ENCODE measurements at places on chromosomes 7 and 10. TPM values are rescaled to one million over a fixed set of nuclear protein-coding genes. Genes with fewer than 3 reads are reported as not detected.
A peak's percentile ranks its signal among the peaks of the same experiment; 100 is the strongest.

The HOXA9 gene
- total RNA-seq, result not detected

The VAX1 gene
- not detected for total RNA-seq

The CCDC3 gene
- 12.2 TPM for total RNA-seq

The PNLIPRP1 gene
- total RNA-seq, result not detected

The ACHE gene
- 1.0 TPM for total RNA-seq

The FGF8 gene
- not detected for total RNA-seq

The PRRT4 gene
- 0.40 TPM for total RNA-seq

The RHOBTB1 gene
- total RNA-seq, result 27.9 TPM

The GPR146 gene
- 15.4 TPM for total RNA-seq

The CRHR2 gene
- 0.77 TPM for total RNA-seq

DNA sequence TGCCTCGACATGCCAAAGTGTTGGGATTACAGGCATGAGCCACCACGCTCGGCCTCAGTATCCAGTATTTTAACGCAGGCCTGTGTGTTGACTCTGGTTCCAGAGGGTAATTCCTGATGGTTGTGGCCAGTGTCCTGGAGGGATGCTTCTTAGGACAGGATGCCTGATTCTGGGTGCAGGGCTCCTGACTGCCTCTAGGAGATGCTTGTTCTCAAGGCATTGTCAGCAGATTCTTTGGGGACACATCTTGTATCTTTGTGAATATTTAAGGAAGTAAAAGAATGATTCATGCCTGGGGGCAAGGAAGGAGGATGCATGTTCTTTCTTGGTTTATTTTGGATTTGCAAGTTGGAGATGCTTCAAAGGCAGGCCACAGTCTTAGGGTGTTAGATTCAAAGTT, 2.2 kb downstream of the ZDHHC4 start:
- no peak for ATAC-seq

DNA sequence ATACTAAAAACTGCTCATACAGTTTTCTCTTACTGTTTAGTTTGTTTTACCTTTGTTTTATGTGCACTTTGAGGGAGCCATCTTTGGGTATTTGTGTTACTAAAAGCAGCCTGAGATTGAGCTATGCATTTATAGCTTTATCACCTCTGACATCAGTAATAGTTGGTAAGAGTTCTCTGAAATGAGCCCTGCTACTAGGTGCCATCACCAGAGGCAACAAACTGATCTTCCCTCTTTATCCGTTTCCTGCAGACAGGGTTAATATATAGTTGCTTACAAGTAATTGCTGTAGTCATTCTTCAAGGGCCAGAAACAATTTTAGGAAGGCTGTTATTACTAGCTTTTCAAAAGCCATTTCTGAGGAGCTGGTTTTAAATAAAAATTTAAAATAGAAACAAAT, 49.1 kb downstream of the KIF20B start:
- ATAC-seq, result no peak

GRCh38 chr7:50353201-50353600, 48.7 kb downstream of the IKZF1 start:
- no peak for ATAC-seq

GRCh38 chr7:128794020-128794419, 2.3 kb downstream of the CCDC136 start:
- no peak for ATAC-seq

DNA sequence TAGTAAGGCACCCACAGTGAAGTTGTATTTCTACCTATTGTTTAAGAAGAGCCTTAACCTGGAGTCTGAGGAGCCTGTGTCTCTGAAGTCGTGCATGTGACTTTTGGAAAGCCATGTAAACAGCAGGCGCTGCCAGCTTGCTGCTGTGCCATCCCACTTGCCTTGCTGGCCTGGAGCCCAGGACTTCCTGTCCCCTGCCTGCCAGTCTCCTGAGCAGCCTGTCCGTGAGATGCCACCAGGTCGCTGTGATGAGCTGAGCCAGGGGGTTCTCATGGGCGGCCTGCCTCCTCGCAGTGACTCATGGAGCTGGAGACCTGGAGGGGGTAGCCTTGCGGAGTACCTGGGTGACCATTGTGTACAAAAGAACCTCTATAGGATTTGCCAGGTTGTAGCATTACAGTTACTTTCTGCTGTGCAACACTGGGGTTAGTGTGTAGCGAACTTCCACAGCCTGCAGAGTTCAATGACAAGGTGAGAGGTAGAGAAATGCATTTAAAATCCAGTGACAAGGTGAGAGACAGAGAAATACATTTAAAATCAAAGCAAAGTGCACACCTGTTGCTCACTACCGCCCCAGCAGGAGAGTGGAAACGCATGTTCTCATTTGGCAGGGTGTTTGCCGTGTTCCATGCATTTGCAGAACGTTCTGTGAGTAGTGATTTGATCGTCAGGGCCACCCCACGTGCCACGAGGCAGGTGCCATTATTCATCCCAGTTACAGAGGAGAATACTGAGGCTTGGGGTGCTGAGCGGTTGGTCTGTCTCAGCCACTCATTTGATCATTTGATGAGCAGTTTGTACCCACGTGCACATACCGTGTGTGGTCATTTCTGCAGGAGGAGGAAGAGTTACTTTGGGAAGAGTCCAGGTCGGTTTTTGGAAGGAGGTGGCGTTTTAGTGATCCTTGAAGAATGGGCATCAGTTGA, 36.6 kb upstream of the BHLHA15 start:
- no peak for ATAC-seq

GRCh38 chr10:18449611-18450026, 201.8 kb downstream of the NSUN6 start:
- no peak for ATAC-seq

- no peak for ATAC-seq
Measured at GRCh38 chr10:63862860-63863259, 341.7 kb downstream of the REEP3 start.

GRCh38 chr10:106513352-106513771, 651.1 kb downstream of the SORCS1 start:
- ATAC-seq, result no peak

DNA sequence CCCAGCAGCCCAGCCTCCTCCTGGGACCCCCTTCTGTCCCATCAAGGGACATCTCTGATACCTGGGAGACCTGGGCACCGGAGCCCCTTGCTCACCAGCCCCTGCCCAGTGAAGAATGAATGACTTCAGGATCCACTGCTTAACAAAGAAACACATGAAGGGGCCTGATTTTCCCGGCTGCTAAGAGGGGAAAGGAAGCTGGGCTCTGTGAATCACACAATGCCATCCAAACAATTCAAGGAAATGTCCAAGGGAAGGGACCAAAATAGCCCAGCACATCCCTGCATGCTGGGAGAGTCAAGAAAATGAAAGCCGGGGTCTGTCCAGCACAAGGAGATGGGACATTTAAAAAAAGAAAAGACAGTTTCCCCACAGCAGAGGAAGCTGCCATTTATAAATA, 128.7 kb upstream of the JCAD start:
- ATAC-seq, result no peak

GRCh38 chr7:10604128-10604527, 369.5 kb upstream of the PHF14 start:
- ATAC-seq, result no peak

- no peak for ATAC-seq
Measured at GRCh38 chr10:126092366-126093215, 196.2 kb downstream of the FANK1 start.

- ATAC-seq, result peak; percentile 71
Measured at GRCh38 chr7:5549096-5549763, 125.6 kb upstream of the TNRC18 start.

DNA sequence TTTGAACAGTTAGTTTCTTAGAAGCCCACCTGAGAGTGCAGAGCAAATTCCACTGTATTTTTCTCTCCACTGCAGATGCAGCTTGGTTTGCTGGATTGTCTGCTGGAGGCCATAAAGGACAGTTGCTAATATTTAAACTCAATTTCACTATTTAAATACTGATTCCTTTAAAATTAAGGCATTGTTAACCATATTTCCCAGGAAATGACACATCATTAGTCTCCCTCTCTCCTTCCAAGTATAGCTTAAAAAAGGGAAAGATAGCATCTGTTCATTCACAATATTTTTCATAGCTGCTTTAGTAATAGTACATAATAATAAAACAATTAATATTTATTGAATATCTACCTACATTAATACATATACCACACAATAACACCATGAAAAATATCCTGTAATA, 252.9 kb downstream of the HGF start:
- ATAC-seq, result no peak

DNA sequence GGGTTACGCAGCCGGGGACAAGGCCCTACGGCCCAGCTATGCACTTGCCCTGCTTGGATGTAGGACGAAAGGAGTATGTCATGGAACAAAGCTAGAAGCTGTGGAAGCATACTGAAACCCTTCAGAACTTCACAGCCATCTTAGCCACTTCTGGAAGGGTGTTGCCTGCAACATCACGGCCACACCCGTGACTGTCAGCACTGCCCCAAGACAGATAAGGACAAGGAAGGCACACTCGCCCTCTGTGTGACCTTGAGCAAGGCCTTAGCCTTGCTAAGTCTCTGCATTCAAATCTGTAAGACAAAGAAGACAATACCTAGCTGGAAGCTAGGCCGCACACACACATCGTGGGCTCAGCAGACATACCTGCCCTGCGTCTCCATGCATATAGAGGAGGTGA, 352.5 kb upstream of the MGMT start:
- ATAC-seq, result no peak

GRCh38 chr10:133616371-133617130, 10.0 kb downstream of the FRG2B start:
- peak; percentile 26 for ATAC-seq

GRCh38 chr10:133278577-133279265, 2.1 kb upstream of the ADAM8 start:
- ATAC-seq, result peak; percentile 27

GRCh38 chr7:91554883-91555282, 290.6 kb downstream of the FZD1 start:
- no peak for ATAC-seq

DNA sequence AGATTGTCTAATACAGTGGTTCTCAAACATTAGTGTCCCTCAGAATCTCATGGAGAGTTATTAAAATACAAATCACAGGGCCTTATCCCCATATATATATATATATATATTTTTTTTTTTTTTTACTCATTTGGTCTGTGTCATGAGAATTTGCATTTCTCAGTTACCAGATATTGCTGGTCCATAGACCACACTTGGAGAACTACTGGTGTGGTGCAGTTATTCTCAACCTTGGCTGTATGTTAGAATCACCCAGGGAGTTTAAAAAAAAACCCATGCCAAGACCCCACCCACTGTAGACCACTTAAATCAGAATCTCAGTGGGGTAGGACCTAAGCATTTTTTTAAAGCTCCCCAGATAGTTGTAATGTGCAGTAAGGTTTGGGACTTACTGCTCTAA, 179.9 kb downstream of the AUTS2 start:
- ATAC-seq, result no peak

- ATAC-seq, result no peak
Measured at GRCh38 chr10:123318516-123318915, 164.3 kb downstream of the BUB3 start.

GRCh38 chr7:127844165-127844564, 187.1 kb downstream of the LRRC4 start:
- ATAC-seq, result no peak

- ATAC-seq, result no peak
Measured at GRCh38 chr7:55110993-55111361, 92.2 kb downstream of the EGFR start.

DNA sequence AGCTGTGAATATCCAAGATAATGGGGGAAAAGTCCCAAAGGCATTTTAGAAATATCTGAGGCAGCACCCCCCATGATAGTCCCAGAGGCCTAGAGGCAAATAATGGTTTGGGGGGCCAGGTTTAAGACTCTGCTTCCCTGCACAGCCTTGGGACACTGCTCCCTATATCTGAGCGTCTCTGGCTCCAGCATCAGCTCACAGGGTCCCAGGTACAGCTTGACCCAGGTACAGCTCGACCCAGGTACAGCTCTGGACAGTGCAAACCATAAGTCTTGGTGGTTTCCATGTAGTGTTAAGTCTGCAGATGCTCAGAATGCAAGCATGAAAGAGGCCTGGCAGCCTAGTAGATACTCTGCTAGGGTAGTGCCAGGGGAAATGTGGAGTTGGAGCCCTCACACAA, 47.0 kb upstream of the VWDE start:
- ATAC-seq, result no peak

DNA sequence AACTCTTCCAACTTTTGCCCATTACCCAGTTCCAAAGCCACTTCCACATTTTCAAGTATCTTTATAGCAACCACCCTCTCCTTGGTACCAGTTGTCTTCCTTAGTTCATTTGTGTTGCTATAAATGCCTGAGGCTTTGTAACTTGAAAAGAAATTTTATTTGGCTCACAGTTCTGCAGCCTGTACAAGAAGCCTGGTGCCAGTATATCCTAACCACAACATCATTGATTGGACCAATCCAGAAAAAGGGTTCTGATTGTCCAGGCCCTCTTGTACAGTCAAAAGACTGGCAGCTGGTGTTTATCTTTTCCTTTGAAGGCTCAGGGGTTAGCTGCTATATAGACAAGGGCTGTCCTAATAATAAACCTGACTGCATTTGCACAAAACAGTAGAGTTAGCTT, 21.1 kb upstream of the ABCC2 start:
- ATAC-seq, result no peak

GRCh38 chr7:28364082-28364481, 48.2 kb upstream of the CREB5 start:
- ATAC-seq, result no peak

GRCh38 chr10:124946945-124947344, 5.0 kb downstream of the ZRANB1 start:
- no peak for ATAC-seq

- no peak for ATAC-seq
Measured at GRCh38 chr7:47714669-47715607, 133.0 kb upstream of the TNS3 start.

DNA sequence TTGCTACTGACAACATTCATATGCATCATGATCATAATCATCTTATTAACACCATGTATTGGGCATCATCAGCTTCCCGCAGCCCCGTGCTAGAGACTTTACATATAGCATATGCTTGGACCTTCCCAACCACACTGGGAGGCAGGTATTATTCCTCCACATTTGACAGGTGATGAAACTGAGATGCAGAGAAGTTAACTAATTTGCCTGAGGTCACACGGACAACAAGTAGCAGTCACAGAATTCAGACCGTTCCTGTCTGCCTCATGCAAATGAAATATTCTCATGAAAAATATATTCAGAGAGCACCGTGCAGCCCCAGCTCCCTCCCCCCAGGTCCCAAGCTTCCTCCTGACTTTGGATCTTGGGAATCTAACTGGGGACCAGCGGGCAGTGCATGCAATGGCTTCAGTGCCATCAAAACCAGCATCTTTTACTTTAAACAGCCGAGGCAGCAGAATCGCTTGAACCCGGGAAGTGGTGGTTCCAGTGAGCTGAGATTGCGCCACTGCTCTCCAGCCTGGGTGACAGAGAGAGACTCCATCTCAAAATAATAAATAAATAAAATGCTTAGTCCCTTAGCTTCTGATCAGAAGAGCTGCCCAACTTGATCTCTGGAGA, 112.2 kb upstream of the GPR26 start:
- ATAC-seq, result no peak

GRCh38 chr10:84820596-84820995, 492.2 kb downstream of the CCSER2 start:
- ATAC-seq, result no peak
